Astrocyte of the hippocampus (primary cell): ENCODE measurements at places on chromosomes 13 and 19.

GRCh38 chr19:19642506-19643157 lies 825 bp downstream of the GMIP start:
- DNase-seq = peak; percentile 34

DNA sequence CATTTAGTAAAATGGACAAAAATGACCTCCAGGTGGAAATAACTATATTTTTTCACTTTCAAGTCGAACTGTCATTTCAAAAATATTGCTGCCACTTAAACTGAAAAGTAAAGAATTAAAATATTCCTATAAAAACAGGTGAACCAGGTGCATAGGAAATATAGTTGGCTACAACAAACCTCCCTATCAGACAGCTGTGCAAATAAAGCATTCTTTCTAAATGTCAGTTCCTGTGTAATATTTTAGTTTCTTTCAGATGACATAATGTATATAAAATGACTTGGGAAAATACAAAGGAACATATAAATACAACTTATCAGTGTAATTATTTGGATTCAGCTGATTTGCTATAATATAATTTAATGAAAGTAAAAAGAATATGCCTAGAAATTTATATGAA lies 403.5 kb upstream of the GPC6 start:
- no peak for DNase-seq

- peak; percentile 9 for DNase-seq
Observed at GRCh38 chr13:38670627-38671026, 16.2 kb upstream of the FREM2 start.

DNA sequence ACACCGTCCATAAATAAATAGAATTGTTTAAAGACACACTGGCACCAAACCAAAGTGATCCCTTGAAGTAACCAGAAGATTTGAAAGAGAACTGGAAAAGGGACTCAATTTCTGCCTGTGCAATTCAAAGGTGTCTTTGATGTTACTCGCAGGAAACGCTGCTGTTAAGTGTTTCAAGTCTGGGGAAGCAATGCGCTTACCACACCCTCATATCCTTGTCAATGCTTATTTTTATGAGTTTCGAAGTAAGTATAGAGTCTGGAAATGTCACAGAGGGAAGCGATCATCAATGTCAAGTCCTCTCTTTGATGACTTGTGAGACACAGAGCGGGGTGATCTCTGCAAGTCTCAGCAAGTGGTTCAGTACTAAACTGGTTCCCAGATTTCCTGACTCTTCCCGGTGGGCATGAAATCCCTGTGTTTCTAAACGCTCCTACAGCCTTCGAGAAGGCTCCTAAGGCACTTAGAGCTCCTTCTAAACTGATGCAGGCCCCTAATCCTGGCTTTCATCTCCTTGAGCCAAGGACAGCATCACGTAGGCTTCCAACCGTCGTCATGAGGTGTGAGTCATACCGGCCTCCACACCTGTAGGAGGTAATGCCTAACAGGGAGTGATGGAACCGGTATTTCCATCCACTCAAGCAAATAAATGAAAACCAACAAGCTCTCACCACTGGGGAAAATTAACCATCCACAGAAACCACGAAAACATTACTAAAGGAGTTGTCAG lies 22.8 kb downstream of the SYDE1 start:
- no peak for DNase-seq

DNA sequence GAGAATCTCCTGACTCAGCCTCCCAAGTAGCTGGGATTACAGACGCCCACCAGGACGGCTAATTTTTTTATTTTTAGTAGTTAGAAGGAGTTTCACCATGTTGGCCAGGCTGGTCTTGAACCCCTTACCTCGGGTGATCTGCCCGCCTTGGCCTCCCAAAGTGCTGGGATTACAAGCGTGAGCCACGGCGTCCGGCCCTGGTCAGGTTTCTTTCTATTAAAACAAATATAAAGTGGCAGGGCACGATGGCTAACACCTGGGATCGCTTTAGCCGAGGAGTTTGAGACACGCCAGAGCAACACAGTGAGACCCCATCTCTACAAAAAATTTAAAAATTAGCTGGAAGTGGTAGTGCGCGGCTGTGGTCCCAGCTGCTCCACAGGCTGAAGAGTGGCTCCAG lies 1.5 kb upstream of the MED25 start:
- DNase-seq = no peak

GRCh38 chr13:43118521-43118920 lies 95.1 kb downstream of the DNAJC15 start:
- DNase-seq = no peak

- DNase-seq = no peak
Observed at GRCh38 chr13:50123002-50123401, 107.8 kb downstream of the KCNRG start.

DNA sequence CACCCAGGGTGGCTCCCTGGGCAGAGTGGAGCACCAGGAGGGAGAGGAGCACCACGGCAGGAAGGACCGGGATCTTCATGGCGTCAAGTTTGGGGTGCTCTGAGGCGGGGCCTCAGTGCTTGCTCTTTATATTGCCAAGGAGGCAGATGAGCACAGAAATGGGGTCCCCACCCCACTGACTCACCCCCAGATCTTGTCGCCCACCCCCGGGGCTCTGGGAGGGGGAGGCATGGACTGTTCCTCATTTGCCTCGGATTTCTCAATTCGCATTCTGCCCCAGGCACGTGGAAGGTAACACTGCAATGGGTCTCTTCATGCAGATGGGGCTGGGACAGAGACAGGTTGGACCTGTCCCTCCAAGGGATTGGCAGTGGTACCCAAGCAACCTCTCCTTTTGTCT lies at the start of gene KRTDAP:
TSS of gene KRTDAP (minus strand) at position 101 of the 400 bp plus-strand sequence. CDS start at position 79, 22 bp downstream.
- DNase-seq = no peak

DNA sequence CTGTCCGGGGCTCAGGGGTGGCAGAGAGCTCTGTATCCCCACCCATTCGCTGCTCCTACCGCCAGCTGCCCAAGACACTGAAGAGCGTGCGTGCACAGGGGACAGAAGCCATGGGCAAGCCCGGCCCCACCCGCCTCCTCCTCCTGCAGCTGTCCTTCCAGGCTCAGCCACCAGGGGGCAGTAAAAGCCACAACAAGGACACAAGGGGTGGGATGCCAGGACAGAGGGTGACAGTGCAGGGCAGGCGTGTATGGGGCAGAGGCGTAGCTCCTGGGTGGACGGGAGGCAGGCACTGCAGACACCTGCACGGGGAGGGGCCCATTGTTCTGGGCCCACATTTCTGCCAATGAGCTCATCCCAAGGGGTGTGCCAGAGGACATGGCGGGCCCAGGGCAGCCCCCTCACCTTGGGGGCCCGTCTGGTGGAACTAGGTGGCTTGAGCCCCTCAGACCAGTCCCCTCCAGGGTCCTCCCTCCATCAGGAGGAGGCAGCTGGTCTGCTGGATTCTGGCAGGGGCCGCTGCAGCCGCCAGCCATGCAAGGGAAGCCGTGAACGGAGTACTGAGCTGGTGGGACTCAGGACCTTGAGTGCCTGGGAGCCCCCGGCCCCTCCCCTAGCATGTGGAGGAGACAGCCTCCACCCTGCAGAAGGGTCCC lies 61.2 kb downstream of the MLLT1 start:
- DNase-seq = peak; percentile 93

DNA sequence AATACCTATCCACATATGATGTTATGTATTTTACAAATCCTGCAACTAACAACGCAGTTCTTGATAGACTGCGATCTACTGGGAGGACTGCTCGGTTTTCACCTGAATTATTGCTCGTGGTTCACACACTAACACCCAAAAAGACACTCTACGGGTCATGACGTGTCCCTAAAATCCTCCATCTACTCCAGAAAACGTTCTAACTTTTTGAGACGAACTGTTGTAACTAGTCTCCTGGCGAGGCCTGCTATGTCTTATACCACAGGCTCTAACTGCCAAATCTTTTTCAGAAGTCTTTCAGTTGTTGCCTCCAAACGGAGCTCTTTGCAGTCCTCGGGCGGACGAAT lies 108.2 kb downstream of the KCNRG start:
- DNase-seq = no peak

DNA sequence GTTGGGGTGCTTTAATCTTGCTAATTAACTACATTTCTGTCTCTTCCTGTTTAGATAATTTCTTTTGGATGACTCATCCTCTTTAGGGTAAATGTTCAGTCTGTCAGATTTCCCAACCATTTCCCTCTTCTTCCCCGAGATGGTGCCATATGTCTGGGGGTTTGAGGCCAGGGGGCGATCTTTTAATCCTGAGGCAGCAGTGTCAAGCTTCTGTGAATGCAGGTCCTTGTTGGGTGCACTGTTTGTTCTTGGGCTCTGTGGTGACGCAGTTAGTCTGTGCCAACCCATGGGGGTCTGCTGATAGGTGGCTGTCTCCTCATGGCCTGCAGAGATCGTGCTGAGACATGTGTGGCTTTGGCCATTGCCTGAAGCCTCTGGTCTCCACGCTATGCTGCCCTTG lies 420.4 kb downstream of the NDFIP2 start:
- DNase-seq = peak; percentile 11

DNA sequence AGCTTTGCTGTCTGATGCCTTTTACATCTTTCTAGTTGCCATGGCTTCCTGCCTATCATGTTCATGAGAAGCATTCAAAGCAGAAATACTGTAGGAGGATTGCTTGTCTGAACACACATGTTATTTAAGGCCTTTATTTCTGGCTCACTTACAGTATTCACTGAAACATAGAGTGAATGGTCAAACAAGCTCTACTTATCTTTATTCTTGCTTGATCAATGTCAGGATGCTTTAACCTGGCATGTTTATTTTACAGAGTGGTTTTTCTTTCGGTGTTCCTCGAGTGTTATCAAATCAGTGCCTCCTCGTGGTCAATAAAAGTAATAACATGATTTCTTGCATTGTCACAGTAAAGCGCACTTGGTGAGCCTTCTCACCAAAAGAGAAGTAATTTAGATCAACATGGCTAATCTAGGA lies 73.5 kb upstream of the PCDH17 start:
- DNase-seq = peak; percentile 11

DNA sequence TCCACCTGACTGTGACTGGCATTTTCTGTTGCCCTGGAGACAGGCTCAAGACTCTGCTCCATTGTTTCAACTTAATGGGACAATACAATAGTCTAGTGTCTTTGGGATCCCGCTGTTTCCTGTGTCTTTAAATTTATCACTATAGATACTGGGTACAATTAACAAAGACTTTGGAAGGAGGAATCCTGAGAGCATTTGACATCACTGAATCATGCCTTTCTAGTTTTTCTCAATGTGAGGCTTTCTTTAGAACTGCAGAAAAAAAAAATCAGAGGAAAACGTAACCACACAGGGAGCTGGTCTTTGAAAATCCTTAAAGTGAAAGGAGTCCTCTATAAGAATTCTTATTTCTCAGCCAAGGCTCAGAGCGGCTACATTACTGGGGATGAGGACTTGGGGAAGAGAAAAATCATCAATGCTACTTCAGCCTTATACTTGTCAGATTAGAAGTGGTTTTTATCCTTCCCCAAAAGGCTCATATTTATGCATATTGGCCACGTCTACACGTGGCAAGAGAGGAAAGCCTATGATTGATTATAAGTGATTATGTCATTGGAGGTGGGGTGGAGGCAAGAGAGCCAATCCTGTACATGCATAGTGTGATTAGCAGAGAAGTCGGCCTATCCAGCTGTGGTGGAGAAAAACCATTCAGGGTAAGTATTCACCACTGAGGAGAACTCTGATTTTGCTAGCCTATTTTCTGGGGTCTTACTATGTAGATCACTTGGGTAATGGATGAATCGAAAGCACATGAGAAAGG lies 34.4 kb upstream of the UBL3 start:
- peak; percentile 45 for DNase-seq

- DNase-seq = no peak
Observed at GRCh38 chr19:5642204-5642603, 19.3 kb downstream of the SAFB start.

DNA sequence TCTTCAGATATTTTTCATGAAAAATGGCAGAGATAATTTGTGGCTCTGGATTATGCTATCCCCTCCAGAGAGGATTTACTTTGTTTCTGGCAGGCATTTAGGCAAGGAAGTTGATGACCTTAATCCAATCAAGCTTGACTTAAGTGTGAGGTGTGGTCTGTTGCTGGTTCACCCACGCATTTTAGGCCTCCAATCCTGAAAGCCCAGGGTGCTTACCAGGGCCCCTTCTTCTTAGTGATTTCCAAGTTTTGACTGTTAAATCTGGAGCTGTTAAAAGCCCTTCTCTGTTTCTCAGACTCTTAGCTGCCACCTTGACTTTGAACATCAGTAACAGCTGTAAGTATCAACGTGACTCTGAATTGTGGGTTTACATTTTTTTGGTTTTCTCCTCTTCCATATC lies 161.8 kb downstream of the DNAJC15 start:
- no peak for DNase-seq

DNA sequence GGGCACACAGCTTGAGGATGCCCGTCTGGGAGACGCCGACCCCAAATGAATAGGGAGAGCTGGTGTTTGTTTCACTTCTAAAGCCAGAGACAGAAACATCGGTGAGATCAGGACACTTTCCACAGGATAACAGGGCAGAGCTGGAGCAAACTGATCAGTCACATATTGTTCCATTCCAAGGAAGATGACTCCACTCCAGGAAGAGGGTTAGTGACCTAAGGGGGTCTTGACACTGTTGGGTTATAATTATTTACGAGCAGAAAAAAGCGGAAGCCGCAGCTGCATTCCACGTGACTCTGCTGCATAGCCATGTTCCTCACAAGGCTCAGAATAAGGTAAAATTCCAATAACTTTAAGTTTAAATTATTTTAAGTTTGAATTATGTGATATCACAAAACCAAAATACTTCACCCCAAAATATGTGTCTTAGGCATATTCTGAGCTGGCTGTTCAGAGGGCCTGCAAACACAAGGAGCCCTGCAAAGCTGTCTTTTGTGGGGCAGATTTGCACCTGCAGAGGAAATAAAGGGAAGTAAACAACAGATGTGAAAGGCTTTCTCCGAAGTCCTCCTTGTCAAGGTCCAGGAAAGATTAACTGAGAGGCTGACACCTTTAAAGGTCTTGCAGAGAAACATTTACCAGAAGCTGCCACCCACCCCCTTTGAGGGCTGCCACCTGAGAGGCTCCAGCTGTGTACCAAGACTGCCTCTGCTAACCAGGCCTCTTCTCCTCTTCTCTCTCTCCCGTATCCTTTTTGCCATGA lies 819.2 kb downstream of the UQCRFS1 start:
- DNase-seq = no peak

GRCh38 chr13:73090823-73091187 lies 32.0 kb downstream of the KLF5 start:
- no peak for DNase-seq

DNA sequence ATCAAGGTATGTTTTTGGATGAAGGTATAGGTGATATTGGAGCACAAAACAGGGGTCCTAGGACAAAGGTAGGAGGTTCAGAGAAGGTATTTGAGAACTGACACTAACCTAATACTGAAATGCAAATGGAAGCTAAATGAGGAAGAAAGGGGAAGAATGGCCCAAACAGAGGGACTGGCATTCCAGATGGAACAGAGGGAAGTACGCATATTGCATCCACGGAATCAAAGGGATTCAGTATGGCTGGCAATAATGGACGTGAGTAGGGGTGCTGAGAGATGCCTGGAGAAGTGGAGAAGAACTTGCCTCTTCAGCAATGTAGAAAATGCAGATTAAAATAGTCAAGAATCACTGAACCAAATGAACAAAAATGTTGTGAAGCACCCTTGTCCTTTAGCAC lies 283.5 kb upstream of the DACH1 start:
- no peak for DNase-seq
